ENCODE measurements at places on chromosomes 2 and 18. TPM values are rescaled to one million over a fixed set of nuclear protein-coding genes. Genes with fewer than 3 reads are reported as not detected.

The ROCK2 gene
- 32.3 TPM for total RNA-seq

The DES gene
- total RNA-seq, result 12.7 TPM

The CRYBA2 gene
- total RNA-seq, result 26.4 TPM

The ARHGEF4 gene
- total RNA-seq, result 39.9 TPM

The CCDC74A gene
- total RNA-seq, result 1.6 TPM

The KANSL1L gene
- 26.5 TPM for total RNA-seq

The SCYGR4 gene
- not detected for total RNA-seq

DNA sequence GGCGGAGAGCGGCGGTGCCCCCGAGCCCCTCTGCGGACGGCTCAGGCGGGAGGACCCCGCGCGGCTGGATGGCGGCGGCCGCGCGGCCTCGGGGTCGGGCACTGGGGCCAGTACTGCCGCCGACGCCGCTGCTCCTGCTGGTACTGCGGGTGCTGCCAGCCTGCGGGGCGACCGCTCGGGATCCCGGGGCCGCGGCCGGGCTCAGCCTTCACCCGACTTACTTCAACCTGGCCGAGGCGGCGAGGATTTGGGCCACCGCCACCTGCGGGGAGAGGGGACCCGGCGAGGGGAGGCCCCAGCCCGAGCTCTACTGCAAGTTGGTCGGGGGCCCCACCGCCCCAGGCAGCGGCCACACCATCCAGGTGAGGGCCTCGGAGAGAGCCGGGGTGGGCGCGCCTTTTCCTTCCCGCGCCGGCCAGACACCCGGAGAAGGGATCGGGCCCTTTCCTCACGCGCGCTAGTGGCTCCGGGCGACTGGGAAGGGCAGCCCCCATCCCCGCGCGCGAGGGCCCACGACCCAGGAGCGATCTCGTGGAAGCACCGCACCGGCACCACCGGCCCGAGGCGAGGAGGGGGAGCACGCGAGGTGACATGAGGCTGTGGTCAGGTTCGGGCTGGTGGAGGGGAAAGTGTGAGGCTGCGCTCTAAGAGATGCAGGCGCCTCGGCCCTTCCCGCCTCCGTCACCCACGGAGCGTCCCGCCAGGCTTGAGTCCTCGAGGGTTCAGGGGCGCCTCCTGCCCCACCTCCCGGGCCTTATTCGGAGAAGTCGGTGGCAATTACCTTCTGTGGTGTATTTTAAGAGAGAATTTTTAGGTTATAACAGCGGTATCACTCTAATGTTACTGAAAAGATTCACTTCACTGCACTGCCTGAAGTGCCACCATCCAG, 607 bp downstream of the LAMA3 start:
- H3K27ac ChIP-seq, result no peak overlapping the region
- peak; percentile 23 for DNase-seq
- H3K36me3 ChIP-seq, result no peaks in the 10 kb centered on the region
- peak overlapping the region; percentile 51 for H3K4me3 ChIP-seq
- H3K27me3 ChIP-seq, result no peaks in the 10 kb centered on the region

DNA sequence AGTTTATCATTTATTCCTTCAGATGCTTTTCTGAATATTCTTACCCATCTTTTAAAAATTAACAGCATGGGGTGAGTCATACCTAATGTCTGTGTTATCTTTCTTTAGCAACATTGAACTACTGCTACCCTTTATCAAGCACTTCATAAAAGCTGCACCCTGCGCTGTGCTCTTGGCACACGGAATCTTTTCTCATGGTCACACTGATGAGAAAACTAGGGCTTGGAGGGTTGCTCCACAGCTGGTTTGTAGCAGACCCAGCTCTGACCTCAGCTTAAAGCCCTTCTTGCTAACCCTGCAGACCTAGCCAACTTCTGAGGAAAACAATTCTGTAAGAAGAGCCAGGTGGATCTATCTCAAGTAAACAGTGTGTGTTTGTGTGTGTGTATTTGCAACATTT, 106.3 kb downstream of the RNF144A start:
- H3K4me3 ChIP-seq, result no peak overlapping the region
- peaks cover 76% of the 10 kb centered on the region for H3K4me1 ChIP-seq
- H3K27ac ChIP-seq, result peak overlapping the region; percentile 93
- H3K27me3 ChIP-seq, result no peaks in the 10 kb centered on the region

- H3K27me3 ChIP-seq, result no peaks in the 10 kb centered on the region
- no peak overlapping the region for H3K4me3 ChIP-seq
- no peak overlapping the region for H3K27ac ChIP-seq
- no peak for DNase-seq
- H3K36me3 ChIP-seq, result no peaks in the 10 kb centered on the region
Observed at GRCh38 chr2:75317316-75317715, 118.0 kb upstream of the TACR1 start.

DNA sequence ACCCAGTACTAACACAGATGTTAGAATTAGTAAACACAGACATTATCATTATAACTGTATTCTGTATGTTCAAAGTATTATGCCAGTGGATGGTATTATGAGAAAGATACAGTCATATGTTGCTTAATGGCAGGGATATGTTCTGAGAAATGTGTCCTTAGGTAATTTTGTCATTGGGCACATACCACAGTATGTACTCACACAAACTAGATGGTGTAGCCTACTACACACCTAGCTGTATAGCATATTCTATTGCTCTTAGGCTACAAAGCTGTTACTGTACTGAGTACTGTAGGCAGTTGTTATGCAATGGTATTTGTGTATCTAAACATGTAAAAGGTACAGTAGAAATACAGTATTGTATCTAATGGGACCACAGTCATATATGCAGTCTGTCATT, 53.8 kb downstream of the GTF3C3 start:
- H3K36me3 ChIP-seq, result no peaks in the 10 kb centered on the region
- no peak overlapping the region for H3K27ac ChIP-seq
- no peak overlapping the region for H3K4me3 ChIP-seq

- peak; percentile 64 for DNase-seq
- no peaks in the 10 kb centered on the region for H3K4me1 ChIP-seq
- H3K4me3 ChIP-seq, result no peak overlapping the region
- H3K27ac ChIP-seq, result no peak overlapping the region
- H3K36me3 ChIP-seq, result no peaks in the 10 kb centered on the region
Observed at GRCh38 chr2:33395655-33396249, 80.7 kb upstream of the RASGRP3 start.

GRCh38 chr18:44837482-44838180, 156.9 kb downstream of the SETBP1 start:
- no peaks in the 10 kb centered on the region for H3K36me3 ChIP-seq
- no peak overlapping the region for H3K4me3 ChIP-seq
- H3K4me1 ChIP-seq, result peaks cover 31% of the 10 kb centered on the region
- no peak for DNase-seq

DNA sequence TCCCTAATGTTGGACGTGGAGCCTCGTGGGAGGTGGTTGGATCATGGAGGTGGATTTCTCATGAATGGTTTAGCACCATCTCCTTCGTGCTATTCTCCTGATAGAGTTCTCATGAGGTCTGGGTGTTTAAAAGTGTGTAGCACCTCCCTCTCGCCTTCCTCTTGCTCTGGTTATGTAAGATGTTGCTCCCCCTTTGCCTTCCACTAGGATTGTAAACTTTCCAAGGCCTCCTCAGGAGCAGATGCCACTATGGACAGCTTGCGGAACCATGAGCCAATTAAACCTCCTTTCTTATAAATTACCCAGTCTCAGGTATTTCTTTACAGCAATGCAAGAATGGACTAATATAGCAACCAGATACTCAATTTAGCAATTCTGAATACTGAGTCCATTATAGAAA, 82.4 kb upstream of the PELI1 start:
- H3K27me3 ChIP-seq, result no peaks in the 10 kb centered on the region
- no peaks in the 10 kb centered on the region for H3K36me3 ChIP-seq
- H3K4me3 ChIP-seq, result no peak overlapping the region
- H3K27ac ChIP-seq, result no peak overlapping the region

DNA sequence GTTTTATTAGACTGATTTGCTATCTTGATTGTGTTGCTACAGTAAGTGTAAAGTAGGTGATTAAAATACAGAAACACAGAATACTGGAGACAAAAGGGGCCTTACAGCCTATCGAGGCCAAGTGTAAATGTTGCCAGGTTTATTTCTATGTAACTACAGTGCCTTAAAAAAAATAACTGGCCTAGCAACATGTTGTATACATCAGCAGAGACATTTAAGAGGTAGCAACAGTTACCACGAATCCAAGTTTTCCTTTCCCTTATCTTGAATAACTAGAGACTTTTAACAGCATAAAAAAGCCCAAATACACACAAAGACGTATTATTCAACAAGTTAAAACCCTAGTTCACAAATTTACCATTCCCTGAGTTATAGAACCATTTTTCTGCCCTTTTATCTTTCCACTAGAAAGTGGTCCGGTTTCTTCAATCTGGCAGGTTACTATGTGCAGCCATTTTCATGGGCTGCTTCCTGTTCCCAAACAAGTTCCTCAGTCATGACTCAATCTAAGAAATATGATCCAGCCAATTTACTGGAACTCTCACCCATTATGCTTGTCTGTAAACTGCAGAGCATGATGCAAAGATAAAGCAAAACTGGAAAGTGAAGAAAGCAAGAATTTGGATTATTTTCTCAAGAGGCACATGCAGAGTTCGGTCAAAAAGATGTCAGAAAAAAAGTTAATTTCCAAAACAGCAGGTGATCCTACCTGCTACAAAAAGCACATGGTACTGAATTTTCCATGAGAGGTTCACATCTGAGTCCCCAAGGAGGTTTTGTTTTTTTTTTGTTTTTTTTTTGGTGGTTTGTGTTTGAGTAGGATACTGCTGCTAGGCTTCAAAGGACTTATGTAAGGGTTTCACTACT, 22.2 kb downstream of the NFE2L2 start:
- no peaks in the 10 kb centered on the region for H3K36me3 ChIP-seq
- no peaks in the 10 kb centered on the region for H3K27me3 ChIP-seq
- peaks cover 86% of the 10 kb centered on the region for H3K4me1 ChIP-seq
- DNase-seq, result no peak

DNA sequence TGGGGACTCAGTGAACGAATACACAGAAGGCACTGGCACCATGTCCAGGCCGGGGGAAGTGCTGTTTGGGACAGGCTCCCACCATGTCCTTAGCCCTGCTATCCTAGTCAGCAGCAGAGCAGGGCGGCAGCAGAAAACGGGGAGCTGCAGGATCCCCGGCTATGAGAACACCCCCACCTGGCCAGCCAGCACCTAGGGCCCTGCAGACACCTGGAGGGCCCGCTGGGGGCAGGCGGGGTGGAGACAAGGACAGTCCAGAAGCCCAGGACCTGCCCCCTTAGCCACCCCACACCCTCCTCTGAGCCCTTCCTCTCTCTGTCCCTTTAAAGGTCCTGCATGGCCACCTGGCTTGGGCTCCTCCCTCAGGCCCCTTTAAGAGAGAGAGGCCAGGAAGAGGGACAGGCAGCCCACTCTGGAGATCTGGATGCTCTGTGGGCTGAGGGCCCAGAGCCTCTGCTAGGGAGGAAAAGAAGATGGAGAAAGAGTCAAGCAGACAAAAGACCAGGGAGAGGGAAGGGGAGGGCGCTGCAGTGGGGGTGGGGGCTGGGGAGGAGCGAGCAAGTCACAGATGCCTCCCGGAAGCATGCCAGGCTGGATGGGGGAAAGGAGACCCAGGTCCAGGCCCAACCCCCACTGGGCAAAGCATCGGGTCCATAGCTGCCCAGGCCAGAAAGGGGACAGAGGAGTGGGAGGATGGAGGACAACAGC, 48.6 kb downstream of the BIN1 start:
- no peak overlapping the region for H3K4me3 ChIP-seq
- no peak for DNase-seq
- no peaks in the 10 kb centered on the region for H3K27me3 ChIP-seq
- no peaks in the 10 kb centered on the region for H3K36me3 ChIP-seq
- H3K27ac ChIP-seq, result no peak overlapping the region

- H3K4me1 ChIP-seq, result peaks cover 4% of the 10 kb centered on the region
- no peak overlapping the region for H3K27ac ChIP-seq
- no peak for DNase-seq
- H3K4me3 ChIP-seq, result no peak overlapping the region
Observed at GRCh38 chr2:130912471-130912870, 75.8 kb downstream of the ARHGEF4 start.

DNA sequence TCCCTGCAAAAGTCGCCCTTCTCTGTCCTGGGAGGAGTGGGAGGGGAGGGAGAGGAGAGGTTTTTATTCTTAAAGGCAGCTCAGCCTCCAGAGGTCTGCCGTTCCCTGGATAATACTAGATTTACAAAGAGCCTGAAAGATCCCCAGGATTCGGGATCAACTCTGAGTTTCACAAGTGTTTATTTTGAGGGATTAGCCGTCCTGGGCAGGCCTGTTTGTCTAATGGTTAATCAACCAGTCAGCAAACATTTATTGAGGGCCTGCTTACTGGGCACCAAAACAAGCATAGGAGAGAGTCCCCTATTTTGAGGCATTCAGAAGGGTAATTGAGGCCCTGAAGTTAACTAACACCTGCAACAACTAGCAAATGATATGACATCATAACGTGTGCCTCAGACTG, 152.6 kb upstream of the SLC1A4 start:
- no peak for DNase-seq
- H3K4me3 ChIP-seq, result no peak overlapping the region
- no peak overlapping the region for H3K27ac ChIP-seq
- H3K36me3 ChIP-seq, result no peaks in the 10 kb centered on the region
- H3K27me3 ChIP-seq, result no peaks in the 10 kb centered on the region

GRCh38 chr2:207163053-207163755, 2.5 kb downstream of the KLF7 start:
- no peaks in the 10 kb centered on the region for H3K36me3 ChIP-seq
- DNase-seq, result peak; percentile 65
- H3K4me1 ChIP-seq, result peaks cover 30% of the 10 kb centered on the region
- no peak overlapping the region for H3K4me3 ChIP-seq

GRCh38 chr2:78145395-78145996, 623.3 kb upstream of the LRRTM4 start:
- no peaks in the 10 kb centered on the region for H3K27me3 ChIP-seq
- H3K4me3 ChIP-seq, result no peak overlapping the region
- H3K4me1 ChIP-seq, result no peaks in the 10 kb centered on the region
- H3K36me3 ChIP-seq, result no peaks in the 10 kb centered on the region

GRCh38 chr2:152022090-152022489, 76.8 kb downstream of the CACNB4 start:
- no peaks in the 10 kb centered on the region for H3K36me3 ChIP-seq
- peaks cover 4% of the 10 kb centered on the region for H3K4me1 ChIP-seq
- H3K4me3 ChIP-seq, result no peak overlapping the region
- no peak overlapping the region for H3K27ac ChIP-seq
- DNase-seq, result no peak
- no peaks in the 10 kb centered on the region for H3K27me3 ChIP-seq

- H3K36me3 ChIP-seq, result no peaks in the 10 kb centered on the region
- H3K4me3 ChIP-seq, result no peak overlapping the region
- H3K27ac ChIP-seq, result no peak overlapping the region
- no peaks in the 10 kb centered on the region for H3K27me3 ChIP-seq
- no peaks in the 10 kb centered on the region for H3K4me1 ChIP-seq
Observed at GRCh38 chr2:109715313-109715805, 78.7 kb upstream of the RGPD5 start.

DNA sequence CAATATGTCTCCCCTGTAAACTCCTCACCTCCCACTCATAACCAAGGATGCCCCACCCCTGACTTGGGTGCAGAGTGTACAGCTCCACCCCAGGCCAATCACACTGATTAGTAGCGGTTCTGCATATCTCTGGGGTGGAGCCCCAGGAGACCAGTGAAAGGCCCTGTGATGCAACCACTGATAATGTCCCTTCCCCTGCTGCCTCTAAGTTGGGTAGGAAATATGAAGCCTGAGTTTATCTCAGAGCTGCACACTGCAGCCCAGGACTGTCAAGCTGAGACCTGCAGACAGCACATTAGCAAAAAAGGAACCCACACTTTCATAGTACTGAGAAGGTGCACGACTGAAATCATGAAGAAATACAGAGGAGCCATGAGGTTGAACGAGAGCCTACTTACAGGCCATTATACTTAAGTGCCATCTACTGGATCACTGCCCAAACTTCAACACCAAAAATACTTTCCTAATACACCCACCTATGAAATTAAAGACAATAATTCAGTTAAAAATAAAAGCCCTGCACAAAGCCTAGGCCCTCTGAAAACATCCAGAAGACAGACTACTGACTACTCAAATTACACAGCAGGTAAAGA, 455.4 kb upstream of the LRRTM4 start:
- H3K4me1 ChIP-seq, result no peaks in the 10 kb centered on the region
- H3K36me3 ChIP-seq, result no peaks in the 10 kb centered on the region
- no peak for DNase-seq
- no peak overlapping the region for H3K27ac ChIP-seq
- H3K27me3 ChIP-seq, result no peaks in the 10 kb centered on the region

Data from body of pancreas (tissue), 4 donors.